ENCODE measurements at places on chromosomes 1 and 21. TPM values are rescaled to one million over a fixed set of nuclear protein-coding genes. Genes with fewer than 3 reads are reported as not detected.

Gene AQP10
- total RNA-seq, result 0.24 TPM

Gene CDCP2
- total RNA-seq, result not detected

DNA sequence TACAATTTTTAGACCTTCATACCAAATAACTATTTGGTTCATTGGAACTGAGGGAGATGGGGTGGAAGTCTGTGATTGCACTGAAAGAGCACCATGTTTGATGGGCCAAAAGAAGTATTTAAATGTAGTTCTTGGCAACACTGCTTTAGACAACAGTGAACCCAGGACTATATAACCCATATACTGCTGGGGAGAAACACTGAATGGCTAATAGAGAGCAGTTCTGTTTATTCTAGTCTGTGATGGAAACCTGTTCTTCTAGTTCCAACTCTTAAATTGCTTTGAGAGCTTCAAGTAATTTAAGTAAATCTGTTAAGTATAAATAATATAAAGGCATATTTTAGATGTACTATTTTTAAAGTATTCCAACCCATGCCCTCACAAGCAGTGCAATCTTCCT lies 96.3 kb downstream of the NIBAN1 start:
- DNase-seq, result no peak

DNA sequence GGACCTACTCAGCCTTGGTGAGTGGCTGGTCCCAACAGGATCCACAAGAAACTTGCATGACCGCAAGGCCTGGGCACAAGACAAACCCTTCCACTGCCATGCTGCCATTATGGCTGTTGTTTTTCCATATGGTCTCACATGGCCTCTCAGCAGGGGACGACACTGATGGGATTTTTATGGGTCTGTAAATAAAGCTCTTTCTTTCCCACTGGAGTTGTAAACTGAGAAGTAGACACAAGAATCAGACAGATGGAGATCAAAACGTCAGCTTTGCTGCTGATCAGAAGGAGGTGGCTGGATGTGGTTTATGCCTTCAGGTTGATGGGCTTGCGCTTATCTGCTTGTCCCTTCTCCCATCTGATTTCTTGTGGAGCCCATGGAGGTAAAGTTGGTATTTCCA lies 138.1 kb upstream of the KCNJ6 start:
- no peak for DNase-seq

- DNase-seq, result peak; percentile 88
These were observed 8.4 kb downstream of the CFAP45 start for GRCh38 chr1:159891275-159892157.

Gene NPL
- not detected for total RNA-seq

- DNase-seq, result no peak
These were observed 180.2 kb downstream of the HIVEP3 start for GRCh38 chr1:41738475-41738874.

Gene LMOD1
- total RNA-seq, result 2.4 TPM

Gene NBPF3
- 7.5 TPM for total RNA-seq

Data from G401 (cell line).